ENCODE measurements at places on chromosomes 7 and 10.

DNA sequence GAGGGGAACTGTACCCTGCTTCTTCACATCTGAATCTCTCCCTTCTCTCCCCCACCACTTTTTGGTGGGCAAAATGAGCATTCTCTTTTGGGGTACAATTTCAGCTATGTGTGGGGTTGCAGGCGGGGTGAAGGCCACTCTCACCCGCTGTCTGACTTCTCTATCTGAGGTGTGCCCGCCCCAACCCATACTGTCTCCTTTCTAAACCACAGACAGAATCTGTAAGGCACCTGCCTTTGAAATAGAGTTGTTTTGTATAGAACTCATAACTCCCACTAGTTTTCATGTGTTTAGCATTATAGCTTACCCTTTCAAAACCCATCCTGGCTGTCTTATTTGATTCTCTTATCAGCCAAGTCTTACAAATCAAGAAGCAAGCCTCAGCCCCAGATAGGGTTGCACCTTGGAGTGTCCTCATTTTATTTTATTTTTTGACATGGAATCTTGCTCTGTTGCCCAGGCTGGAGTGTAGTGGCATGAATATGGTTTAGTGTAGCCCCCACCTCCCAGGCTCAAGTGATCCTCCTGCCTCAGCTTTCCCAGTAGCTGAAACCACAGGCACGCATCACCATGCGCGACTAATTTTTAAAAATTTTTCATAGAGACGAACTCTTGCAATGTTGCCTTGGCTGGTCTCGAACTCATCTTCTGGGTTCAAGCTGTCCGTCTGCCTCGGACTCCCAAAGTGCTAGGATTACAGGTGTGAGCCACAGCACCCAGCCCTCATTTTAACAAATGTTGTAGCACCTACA, 11.9 kb downstream of the TSPAN14 start:
- no peak for DNase-seq

GRCh38 chr10:71312811-71313789, 6.0 kb upstream of the SLC29A3 start:
- DNase-seq: no peak

DNA sequence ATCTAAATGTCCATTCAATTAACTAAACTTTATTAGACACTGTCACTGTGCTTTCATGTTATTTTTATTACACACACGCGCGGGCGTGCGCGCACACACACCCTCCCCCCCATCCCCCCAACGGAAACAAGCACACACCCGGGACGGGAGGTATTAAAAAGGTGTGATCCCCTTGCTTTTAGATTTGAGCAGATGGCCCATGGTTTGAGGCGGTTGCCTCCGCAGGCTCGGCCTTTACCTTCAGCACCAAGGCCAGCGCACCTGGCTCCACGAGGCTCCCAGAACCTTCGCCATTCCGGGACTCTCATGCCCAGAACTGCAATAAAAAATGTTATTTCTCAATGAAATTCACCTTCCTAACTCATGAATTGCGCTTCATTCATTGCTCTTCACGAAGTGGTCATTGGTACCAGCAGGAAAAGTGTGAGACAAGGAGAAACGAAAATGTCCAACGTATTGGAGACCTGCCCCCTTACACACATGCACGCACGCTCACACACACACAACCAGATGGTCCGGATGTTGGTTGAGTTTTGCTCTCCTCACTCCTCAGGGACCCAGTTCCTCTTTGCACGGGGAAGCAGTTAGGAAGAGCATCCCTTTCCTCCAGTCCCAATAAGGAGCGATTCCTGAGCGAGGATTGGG, 20.8 kb upstream of the PTF1A start:
- no peak for DNase-seq

DNA sequence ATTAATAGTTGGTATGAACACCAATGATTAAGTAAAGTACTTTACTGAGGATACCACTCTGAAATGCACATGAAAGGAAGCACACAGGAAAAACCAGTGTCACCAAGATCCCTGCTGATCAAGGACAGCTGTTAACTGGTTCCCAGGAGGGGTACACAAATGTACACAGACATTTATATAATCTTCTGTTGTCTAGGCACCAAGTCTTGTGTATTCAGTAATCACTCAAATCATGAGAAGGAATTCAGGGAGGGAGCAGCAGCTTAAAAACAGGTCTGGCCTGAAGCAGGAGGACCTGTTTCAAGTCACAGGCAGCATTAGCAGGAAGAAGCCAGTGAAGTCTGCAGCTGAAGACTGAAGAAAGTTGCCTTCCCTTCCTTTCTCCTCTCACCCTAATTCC, 18.7 kb downstream of the MPP7 start:
- no peak for DNase-seq

- no peak for DNase-seq
Measured at GRCh38 chr7:117025891-117026290, 72.6 kb downstream of the ST7 start.

DNA sequence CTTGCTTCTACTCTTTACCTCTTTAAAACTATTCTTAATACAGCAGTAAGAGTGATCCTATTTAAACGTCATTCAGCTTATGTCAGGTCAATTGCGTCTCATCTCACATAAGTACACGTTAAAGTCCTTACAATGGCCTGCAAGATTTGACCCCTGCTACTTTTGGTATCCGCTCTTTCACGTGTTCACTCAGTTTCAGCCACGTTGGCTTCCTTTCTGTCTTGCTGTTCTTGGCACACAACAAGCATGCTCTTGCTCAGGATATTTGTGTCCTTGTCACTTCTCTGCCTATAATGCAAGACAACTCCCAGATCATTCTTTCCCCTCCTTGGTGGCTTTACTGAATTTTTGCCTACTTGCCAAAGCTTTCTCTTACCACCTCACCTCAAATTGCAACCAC, 296.8 kb downstream of the PCLO start:
- DNase-seq: no peak

GRCh38 chr7:44186736-44187135, 2.5 kb downstream of the GCK start:
- no peak for DNase-seq

- DNase-seq: no peak
Measured at GRCh38 chr10:60282771-60283353, 106.8 kb downstream of the ANK3 start.

GRCh38 chr7:24245362-24245761, 38.6 kb upstream of the NPY start:
- no peak for DNase-seq

GRCh38 chr7:48225101-48225500, 53.8 kb downstream of the ABCA13 start:
- no peak for DNase-seq

GRCh38 chr7:140333223-140333622, 65.1 kb downstream of the SLC37A3 start:
- DNase-seq: no peak
